ENCODE measurements at places on chromosomes 4 and X.

DNA sequence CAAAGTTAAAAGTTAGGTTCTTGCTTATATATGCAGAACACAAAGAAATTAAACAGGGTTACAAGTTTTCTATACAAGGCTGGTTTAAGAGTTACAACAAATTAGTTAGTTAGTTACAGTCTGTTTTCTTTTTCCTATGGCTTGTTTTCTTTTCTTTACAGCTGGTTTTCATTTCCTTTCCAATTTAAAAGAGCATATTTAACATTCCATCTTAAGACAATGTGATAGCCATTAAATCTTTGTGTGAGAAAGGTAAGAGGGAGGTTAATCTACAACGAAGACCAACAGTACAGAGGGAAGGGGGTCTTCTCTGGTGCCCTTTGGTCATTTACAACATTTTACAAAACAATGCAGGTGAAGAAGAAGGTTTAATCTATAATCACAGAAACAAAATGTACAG, 290.6 kb downstream of the ZNF674 start:
- no peak for DNase-seq

GRCh38 chrX:19496711-19497110, 18.6 kb downstream of the MAP3K15 start:
- no peak for DNase-seq

DNA sequence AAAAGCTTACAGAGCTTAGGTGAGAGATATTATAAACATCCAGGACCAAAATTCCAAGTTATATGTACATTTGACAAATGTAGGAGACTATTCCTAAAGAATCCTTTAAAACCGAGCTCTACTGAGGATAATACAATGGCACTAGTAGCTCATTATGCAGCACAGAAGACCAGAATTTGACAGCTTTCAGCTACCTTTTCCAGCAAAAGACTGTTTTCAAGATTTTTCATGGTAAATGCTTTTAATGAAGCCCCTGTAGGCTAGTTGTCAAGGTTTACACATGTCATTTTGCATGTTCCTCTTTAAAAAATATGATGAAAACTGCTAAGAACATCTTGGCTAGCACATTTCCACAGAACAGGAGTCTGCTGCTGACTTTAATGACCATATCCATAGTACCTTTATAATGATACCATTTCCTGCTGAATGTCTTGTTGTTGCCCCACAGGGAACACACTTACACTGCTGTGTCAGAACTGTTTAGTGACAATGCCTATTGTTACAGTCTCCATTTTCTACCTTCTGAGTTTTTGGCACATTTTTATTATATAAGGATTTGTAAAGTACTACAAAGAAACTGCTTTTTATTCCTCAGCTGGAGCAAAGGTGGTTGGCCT, 1382.3 kb downstream of the RAPGEF2 start:
- no peak for DNase-seq

- DNase-seq = no peak
Measured at GRCh38 chrX:129836827-129837226, 6.9 kb downstream of the ZDHHC9 start.

- no peak for DNase-seq
Measured at GRCh38 chr4:1327526-1328266, 19.3 kb upstream of the UVSSA start.

DNA sequence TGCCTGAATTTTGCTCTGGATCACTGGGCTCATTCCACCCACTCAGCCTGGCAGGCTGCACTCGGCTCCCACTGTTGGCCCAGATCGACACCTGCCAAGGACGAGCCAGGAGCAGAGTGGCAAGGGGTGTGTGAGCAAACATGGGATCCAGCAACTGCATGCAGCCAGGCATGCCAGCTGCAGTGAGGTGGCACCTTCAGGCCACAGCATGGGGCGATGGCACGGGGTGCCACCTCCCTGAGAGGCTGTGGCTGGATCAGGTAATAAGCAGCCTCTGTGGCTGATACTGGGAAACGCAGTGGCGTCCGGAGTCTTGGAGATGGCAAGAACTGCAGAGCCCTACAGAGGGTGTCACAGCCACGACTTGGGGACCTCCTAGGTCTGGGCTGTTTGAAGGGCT, 244.5 kb upstream of the FSTL5 start:
- no peak for DNase-seq

GRCh38 chr4:137370206-137370633, 162.1 kb downstream of the PCDH18 start:
- DNase-seq = no peak

DNA sequence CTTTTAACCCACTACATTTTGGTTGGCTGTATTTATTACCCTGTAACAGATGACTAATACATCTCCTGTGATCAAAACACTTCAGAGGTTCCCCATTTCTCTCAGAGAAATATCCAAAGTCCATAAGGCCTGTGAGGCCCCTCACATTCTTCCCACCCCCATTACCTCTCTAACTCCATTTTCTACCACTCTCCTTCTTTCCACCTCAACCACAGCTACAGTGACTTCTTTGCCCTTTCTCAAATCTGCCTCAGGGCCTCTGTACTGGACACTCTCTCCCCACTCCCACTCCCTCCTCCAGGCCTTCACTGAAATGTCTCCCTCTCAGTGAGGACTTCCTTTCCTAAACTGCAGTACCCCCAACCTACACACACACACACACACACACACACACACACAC, 8.4 kb upstream of the TMEM144 start:
- DNase-seq = no peak

DNA sequence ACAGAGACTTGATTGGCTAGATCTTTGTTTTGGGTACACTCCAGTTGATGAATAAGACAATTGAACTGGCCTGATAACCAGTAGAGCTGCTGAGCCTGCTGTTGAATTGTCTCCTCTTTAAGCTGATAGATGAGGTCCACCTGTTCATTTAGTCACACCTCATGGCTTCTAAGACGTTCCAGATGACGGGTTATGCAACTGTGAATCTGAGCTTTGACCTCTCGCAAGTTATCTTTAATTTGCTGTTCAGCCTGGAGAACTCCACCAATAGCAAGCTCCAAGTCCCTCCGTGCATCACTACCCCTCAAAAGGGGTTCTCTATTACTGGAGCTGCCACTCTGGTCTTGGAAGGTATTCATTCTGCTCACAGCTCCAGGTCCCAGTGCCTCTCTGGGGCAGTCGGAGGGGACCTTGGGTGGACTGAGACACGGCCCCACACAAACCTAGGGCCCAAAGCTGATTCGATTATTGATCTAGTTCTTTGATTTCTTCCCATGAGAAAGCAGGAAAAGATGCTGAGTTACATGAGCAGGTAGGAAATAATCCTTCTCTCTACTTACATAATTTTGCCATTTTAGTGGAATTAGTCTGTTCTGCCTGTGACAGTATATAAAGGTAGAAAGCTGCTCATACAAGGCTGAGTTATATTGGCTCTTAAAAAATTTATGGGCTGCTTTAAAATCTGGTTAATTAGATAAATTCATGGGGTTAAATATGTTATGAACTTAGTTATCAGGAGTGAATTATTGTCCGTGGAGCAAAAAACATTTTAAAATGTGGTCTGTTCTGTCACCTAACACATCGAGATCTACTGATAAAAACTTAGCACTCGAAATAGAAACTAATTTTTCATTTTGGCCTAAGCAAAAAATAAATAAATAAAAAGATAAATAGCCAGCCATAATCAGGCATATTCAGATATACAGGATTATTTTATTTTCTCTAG, 6.8 kb downstream of the MMAA start:
- DNase-seq = no peak

- no peak for DNase-seq
Measured at GRCh38 chrX:122119361-122119760, 1064.7 kb upstream of the GRIA3 start.

- no peak for DNase-seq
Measured at GRCh38 chr4:17567271-17567670, 9.7 kb upstream of the LAP3 start.

DNA sequence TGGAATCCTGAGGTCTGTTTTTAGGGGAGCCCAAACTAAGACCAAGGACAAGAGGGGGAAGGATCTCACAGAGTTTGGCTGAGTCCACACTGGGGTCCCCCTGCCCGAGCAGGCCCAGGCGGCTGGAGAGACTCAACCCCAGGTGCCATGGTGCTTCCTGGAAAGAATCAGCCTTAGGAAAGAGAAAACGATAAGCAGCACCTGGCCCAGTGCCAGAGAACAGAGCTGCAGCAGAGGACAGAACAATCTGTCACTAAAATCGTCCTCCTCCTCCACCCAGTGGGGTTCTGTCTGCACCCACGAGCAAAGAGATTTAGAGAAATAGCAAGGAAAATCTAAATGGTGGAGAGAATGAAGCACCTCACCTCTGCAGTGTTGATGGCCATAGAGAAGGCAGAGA, 470.5 kb downstream of the BCOR start:
- no peak for DNase-seq

- no peak for DNase-seq
Measured at GRCh38 chr4:55817691-55818090, 1.9 kb upstream of the EXOC1L start.

- no peak for DNase-seq
Measured at GRCh38 chr4:129446074-129446473, 350.1 kb downstream of the C4orf33 start.

- DNase-seq = no peak
Measured at GRCh38 chr4:184968366-184968765, 49.9 kb upstream of the HELT start.

GRCh38 chr4:1356181-1356998, 9.4 kb downstream of the UVSSA start:
- DNase-seq = no peak

DNA sequence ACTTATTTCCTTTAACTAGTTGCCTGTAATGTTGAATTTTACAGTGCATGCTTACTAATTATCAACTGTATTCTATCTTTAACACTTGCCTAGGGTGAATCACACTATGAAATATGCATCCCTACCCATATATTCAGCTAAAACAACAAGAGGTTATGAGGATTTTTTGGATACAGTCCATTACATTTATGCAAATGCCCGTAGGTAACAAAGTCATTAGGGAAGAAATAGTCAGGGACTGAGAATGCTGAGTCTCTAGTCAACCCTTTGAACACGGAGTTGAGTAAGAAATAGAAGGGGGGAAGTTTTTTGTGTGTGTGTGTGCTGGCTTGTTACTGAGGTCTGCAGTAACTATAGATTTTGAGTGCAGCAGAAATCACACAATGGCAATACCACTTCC, 26.1 kb upstream of the CBLL2 start:
- no peak for DNase-seq

GRCh38 chr4:168474660-168475320, 5.5 kb downstream of the DDX60L start:
- no peak for DNase-seq

DNA sequence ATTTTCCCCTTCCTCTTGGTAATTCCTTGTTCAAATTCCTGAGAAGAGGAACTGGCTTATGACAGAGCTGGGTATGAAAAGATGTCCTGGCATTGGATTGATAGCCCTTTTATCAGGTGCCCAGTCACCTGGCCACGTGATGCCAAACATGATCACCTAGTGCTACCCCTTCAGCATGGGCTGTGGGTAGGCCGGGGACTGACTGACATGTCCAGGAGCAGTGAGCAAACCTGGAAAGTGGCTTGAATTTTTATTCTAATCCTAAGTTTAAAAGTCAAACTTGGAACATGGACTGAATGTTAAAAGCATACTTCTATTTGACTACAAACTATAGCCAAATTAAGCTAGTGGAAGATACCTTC, 99.7 kb upstream of the CXCL13 start:
- no peak for DNase-seq

GRCh38 chr4:93645120-93645519, 183.4 kb upstream of the ATOH1 start:
- DNase-seq = no peak

GRCh38 chrX:7264399-7264798, 116.4 kb upstream of the PUDP start:
- DNase-seq = no peak

DNA sequence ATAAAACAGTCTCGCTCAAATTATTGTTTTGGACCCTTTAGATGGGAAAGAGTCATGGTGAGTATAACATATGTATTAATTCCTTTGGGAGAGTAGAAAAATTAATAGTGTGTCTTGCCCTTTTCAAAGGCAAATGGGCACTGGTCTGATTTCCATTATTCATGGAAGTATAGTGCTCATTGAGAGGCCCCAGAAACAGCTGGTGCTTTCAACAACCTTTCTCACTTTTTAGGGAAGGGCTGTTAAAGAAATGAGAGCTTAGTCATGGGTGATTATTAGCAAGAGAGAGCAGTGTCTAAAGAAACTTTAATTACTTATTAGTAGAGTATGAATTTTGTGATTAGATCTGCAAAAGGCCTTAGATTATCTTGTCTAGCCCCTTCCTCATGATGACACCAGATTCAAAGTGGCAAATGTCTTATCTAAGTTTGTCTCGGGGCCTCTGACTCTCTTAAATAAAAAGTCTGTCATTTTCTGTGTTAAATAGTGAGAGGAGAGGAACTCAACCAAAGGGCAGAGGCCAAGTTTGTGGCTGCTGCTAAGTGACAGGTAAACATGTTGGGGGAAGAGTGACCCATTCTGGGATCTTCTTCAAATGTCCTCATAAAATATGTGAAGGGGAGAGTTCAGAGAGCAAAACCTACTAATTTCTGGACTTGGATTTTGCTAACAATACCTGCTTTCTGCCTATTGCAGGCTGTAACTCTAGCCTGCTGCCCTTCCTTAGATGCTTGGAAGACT, 110.6 kb downstream of the REPS2 start:
- DNase-seq = no peak

GRCh38 chr4:37503261-37503660, 182.9 kb downstream of the RELL1 start:
- no peak for DNase-seq

DNA sequence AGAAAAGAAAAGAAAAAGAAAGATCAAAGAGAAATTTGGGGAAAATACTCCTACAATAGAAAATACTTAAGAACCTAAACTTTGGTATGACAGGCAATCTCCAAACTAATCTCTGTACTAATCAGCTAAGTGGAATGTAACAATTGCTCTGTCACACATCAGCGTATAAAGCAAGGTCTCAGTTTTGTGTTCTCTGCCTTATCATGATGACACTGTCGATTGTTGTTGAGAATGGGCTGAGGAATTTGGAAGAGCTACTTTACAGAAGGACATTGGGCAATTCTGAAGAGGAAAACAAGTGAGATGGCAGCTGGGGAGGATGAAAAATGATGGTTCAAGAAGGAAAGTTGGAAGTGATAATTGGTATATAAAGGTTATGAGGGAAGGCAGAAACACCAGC, 486.0 kb upstream of the HTR2C start:
- no peak for DNase-seq

DNA sequence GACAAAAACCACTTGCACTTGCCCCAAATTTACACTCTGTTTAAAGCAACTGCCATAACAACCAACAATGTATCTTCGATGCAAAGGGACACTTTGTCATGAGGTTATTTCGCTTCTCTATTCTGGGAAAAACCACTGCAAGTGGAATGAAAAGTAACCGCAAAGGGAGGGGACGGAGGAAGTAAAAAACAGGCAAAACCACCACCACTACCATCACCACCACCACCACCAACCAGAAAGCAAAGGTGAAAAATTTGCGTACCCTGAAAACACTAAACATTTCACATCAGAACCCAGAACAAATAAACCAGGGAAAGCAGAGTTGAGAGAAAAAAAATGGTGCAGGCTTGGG, 1.2 kb upstream of the N4BP2 start:
- no peak for DNase-seq

- DNase-seq = no peak
Measured at GRCh38 chr4:148118633-148119032, 323.6 kb downstream of the NR3C2 start.
